Frontal cortex (tissue), 4 donors: ENCODE measurements at places on chromosomes 5 and 9. TPM values are rescaled to one million over a fixed set of nuclear protein-coding genes. Genes with fewer than 3 reads are reported as not detected.

The POU5F2 gene
- total RNA-seq = 2.0 TPM

The EIF4E1B gene
- total RNA-seq = under 0.01 TPM

The SPEF2 gene
- 12.2 TPM for total RNA-seq

The C5 gene
- 7.7 TPM for total RNA-seq

The SV2C gene
- 2.9 TPM for total RNA-seq

The COX7C gene
- total RNA-seq = 244 TPM

The CMYA5 gene
- 0.82 TPM for total RNA-seq

The RAB3C gene
- 46.5 TPM for total RNA-seq

The HAVCR2 gene
- 7.3 TPM for total RNA-seq

The NIM1K gene
- 8.2 TPM for total RNA-seq

The LCN1 gene
- not detected for total RNA-seq

The NIPAL4 gene
- total RNA-seq = not detected

The OTP gene
- not detected for total RNA-seq

The GFI1B gene
- 0.41 TPM for total RNA-seq

The ARHGEF28 gene
- total RNA-seq = 6.1 TPM

The TOR4A gene
- total RNA-seq = 0.41 TPM

The CAVIN4 gene
- 14.7 TPM for total RNA-seq

The PRLR gene
- 1.2 TPM for total RNA-seq

The SNCAIP gene
- 37.9 TPM for total RNA-seq

The NUTM2F gene
- not detected for total RNA-seq

The PPP2R2B gene
- 136 TPM for total RNA-seq

The NCS1 gene
- 229 TPM for total RNA-seq
